ENCODE measurements at places on chromosomes 7 and 10. TPM values are rescaled to one million over a fixed set of nuclear protein-coding genes. Genes with fewer than 3 reads are reported as not detected.

DNA sequence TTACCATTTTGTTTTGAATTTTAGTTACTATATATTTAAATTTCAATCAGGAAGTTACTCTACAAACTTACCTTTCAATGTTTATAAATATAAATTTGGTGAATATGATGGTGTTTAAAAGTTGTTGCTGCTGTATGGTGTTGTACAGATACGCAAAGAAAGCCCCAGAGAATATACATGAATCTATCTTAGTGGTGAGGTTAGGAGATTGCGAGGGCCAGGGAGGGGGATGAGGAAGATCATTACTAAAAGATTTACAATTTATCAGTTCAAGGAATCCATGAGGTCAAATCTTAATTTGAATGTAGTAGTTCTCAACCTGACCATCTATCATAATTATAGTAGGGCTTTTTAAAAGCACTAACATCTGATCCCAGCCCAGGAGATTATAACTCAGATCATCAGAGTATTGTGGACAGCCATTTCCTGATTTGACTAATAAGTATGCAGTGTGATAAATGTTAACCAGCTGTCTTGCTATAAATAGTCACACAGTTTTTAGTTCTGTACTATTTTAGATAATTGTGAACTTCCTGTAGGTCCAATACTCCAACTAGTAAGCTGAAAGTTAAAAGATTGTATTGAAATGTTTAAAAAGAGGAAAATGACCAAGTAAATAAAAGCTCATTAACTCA is 23.6 kb downstream of the FAM3C start:
- H3K27ac ChIP-seq, result no peak overlapping the region
- no peak overlapping the region for H3K4me3 ChIP-seq
- H3K36me3 ChIP-seq, result no peaks in the 10 kb centered on the region
- no peaks in the 10 kb centered on the region for H3K4me1 ChIP-seq
- DNase-seq, result no peak
- H3K27me3 ChIP-seq, result no peaks in the 10 kb centered on the region

GRCh38 chr7:66313886-66314568 is 108.9 kb downstream of the TPST1 start:
- no peaks in the 10 kb centered on the region for H3K36me3 ChIP-seq
- H3K27ac ChIP-seq, result no peak overlapping the region
- no peaks in the 10 kb centered on the region for H3K4me1 ChIP-seq
- DNase-seq, result no peak
- no peak overlapping the region for H3K4me3 ChIP-seq

- no peak overlapping the region for H3K27ac ChIP-seq
Observed at GRCh38 chr10:12237265-12238220, 41.6 kb downstream of the CDC123 start.

DNA sequence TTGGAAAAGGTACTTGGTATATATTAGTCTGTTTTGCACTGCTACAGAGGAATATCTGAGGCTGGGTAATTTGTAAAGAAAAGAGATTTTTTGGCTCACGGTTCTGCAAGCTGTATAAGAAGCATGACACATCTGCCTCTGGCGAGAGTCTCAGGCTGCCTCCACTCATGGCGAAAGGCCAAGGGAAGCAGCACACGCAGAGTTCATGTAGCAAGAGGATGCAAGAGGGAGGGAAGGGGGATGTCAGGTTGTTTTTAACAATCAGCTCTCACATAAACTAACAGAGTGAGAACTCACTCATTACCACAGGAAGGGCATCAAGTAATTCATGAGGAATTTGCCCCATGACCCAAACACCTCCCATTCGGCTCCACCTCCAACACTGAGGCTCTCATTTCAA is 484.8 kb upstream of the DPP6 start:
- H3K4me3 ChIP-seq, result no peak overlapping the region
- H3K4me1 ChIP-seq, result no peaks in the 10 kb centered on the region

DNA sequence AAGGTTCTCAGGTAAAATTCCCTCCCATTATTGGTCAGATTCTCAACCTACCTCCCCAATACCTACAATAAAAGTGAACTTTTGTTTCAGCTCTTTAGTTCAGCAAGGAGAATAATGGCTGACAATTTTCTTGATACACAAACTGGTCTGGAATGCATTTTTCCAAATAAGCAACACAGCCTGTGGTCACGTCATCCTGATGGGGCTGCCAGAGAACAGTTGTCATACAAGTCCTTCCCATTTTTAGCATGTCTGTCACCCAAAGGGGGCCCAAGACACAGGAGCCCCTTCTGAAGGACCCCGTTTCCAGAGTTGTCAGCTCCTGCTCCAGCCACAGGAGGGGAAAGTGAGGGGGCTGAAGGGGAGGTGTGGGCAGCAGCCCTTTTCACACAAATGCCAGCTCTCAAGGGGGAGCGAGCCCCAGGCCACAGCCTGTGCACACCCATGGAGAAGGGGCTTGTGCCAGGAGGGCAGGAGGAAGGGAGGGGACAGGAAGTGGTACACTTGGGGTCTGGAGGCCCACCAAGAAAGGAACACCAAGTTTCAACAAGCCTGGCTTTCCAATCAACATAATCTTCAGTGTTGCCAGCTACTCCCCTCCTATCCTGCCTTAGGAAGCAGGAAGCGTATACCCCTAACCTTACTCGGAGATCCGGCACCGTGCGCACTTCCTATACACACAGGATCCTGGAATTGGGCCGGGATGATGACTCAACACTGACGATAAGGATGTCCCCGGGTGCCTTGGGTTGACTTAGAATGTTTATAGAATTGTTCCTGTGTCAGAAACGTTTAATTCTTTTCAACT is 43.4 kb upstream of the PDLIM1 start:
- no peak overlapping the region for H3K4me3 ChIP-seq
- no peaks in the 10 kb centered on the region for H3K36me3 ChIP-seq
- DNase-seq, result peak; percentile 41

DNA sequence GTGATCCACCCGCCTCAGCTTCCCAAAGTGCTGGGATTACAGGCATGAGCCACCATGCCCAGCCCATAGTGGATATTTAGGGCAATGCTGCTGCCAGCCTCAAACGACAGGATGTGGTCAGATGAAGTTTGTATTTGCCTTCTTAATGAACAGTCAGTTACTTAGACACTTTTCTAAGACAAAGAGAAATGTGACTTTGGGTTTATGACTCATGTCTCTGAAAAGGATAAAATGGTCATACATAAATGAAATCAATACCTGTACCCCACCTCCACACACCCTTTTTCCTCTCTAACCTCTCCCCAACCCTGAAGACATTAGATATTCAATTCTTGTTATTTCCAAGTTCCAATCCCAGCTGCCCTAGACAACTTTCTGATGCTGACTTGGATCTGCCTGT is 109.3 kb upstream of the INSIG1 start:
- no peak for DNase-seq
- H3K4me1 ChIP-seq, result no peaks in the 10 kb centered on the region
- no peak overlapping the region for H3K4me3 ChIP-seq
- no peaks in the 10 kb centered on the region for H3K27me3 ChIP-seq
- H3K27ac ChIP-seq, result no peak overlapping the region

DNA sequence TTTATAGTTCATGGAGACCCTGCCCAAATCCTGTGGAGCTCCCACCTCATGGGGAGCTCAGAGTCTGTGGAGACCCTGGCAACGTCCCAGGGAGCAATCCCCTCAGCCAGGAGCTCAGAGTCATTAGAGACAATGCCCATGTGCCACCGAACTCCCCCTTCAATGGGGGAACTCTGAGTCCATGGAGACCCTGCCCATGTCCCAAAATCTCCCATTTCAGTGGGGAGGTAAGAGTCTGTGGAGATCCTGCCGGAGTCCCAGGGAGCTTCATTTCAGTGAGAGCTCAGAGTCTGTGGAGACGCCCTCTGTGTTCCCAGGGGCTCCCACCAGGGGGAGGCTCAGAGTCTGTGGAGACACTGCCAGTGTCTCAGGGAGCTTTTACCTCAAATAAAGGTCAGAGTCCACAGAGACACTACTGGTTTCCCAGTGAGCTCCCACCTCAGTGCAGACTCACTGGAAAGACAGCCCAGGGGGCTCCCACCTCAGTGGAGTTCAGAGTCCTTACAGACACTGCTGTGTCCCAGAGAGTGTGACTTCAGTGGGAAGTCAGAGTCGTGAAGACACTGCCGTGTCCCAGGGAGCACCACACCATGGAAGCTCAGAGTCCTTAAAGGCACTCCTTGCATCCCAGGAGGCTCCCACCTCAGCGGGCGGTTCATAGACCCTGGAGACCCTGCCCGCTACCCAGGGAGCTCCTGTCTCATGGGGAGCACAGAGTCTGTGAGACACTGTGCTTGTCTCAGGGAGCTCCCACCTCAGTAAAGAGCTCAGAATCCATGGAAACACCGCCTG is 5.0 kb downstream of the MYO1G start:
- no peaks in the 10 kb centered on the region for H3K27me3 ChIP-seq
- H3K27ac ChIP-seq, result no peak overlapping the region
- no peak overlapping the region for H3K4me3 ChIP-seq
- peak; percentile 40 for DNase-seq
- no peaks in the 10 kb centered on the region for H3K4me1 ChIP-seq

- no peak overlapping the region for H3K27ac ChIP-seq
- no peaks in the 10 kb centered on the region for H3K4me1 ChIP-seq
- H3K36me3 ChIP-seq, result no peaks in the 10 kb centered on the region
- H3K4me3 ChIP-seq, result no peak overlapping the region
- no peak for DNase-seq
- H3K27me3 ChIP-seq, result no peaks in the 10 kb centered on the region
Observed at GRCh38 chr10:59577984-59578383, 131.7 kb downstream of the SLC16A9 start.

DNA sequence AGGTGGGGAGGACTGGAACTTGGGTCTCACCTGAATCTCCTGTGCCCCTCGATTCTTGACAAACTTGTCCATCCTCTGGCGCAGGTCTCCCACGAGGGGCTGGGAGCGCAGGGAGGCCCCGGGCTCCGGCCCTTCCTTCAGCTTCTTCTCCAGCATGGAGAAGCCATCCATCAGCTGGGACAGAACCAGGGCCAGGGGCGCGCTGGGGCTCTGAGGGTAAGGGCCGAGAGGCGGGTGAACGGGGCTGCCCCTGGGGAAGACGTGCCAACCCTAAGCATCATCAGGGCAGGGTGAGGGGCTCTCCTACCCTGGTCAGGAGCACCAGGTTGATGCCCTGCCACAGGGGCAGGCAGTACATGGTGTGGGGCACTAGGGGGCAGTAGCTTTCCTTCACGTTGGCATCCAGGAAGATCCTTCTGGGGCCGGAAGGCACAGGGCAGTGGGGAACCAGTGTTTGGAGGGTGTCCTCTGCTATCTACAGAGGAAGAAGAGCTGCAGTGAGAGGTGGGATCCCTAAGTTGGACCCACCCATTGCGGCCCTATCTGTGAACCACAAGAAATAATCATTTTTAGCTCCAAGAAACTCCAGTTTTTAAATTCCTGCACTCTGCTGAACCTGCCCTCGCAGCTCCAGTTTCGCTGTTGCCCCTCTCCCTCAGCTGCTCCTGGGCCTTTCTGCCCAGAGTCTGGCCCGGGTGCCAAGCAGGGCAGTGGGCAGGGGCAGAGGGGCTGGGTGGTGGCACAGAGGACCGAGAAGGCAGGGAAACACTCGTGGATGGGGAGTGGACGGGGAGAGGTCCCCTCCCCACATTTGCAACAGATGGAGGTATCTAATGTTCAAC is 10.8 kb upstream of the PYROXD2 start:
- no peak overlapping the region for H3K27ac ChIP-seq
- peaks cover 6% of the 10 kb centered on the region for H3K36me3 ChIP-seq
- peak; percentile 53 for DNase-seq
- H3K4me3 ChIP-seq, result no peak overlapping the region
- H3K27me3 ChIP-seq, result no peaks in the 10 kb centered on the region
- no peaks in the 10 kb centered on the region for H3K4me1 ChIP-seq

DNA sequence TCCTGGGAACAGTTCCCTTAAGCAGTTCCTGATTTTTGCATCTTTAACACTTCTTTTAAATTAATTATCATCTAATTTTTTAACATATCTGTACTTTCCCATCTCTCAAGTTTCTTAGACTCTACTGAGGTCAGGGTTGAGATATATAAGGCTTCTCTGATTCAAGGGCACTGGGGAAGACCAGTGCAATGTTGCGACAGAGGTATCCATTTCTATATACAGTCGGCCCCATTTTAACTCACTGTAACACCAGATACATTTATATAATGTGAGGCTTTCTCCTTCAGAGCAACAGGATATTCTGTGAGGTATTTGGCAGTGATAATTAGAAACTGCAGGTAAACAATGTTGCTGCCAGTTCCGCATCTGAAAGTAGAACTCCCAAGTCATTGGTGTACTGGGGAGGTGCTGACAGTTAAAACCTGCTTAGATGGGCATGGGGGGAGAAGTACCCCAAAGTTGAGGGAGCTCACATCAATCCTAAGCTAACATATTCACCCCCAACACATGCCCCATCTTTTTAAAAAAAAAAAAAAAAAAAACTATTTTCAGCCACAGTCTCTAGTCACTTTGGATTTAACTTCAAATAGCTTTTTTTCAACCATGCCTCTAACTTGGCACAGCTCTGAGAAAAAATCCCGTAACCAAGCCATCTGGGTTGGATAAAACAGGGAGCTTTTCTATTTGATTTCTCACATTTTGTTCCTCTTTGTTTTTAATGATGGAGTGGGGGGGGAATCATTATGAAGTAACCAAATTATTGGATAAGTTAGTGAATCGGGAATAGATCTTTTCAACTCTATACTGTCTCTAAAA is 62.9 kb downstream of the REEP3 start:
- no peak overlapping the region for H3K27ac ChIP-seq
- H3K36me3 ChIP-seq, result no peaks in the 10 kb centered on the region
- no peaks in the 10 kb centered on the region for H3K4me1 ChIP-seq
- no peak overlapping the region for H3K4me3 ChIP-seq

- H3K36me3 ChIP-seq, result no peaks in the 10 kb centered on the region
- no peak for DNase-seq
- no peaks in the 10 kb centered on the region for H3K4me1 ChIP-seq
Observed at GRCh38 chr10:43044448-43044921, 32.4 kb upstream of the RET start.

- no peaks in the 10 kb centered on the region for H3K4me1 ChIP-seq
- DNase-seq, result no peak
- no peak overlapping the region for H3K27ac ChIP-seq
- no peaks in the 10 kb centered on the region for H3K36me3 ChIP-seq
Observed at GRCh38 chr10:30917789-30918188, 113.9 kb downstream of the ZNF438 start.

DNA sequence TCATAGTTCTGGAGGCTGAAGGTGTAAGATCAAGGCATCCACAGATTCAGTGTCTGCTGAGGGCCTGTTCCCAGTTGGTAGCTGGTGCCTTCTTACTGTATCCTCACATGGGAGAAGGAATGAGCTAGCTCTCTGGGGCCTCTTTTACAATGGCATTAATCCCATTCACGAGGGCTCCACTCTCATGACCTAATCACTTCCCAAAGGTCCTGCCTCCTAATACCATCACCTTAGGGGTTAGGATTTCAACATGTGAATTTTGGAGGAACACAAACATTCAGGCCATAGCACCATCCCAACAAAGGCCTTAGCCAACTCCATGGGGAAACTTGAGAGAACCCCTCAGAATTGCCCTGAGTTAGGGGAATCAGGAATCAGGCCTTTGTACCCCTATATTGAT is 66.1 kb upstream of the CREB5 start:
- H3K4me3 ChIP-seq, result no peak overlapping the region
- no peaks in the 10 kb centered on the region for H3K36me3 ChIP-seq
- no peak overlapping the region for H3K27ac ChIP-seq
- no peak for DNase-seq
- H3K4me1 ChIP-seq, result no peaks in the 10 kb centered on the region

GRCh38 chr10:126844406-126844805 is 60.8 kb upstream of the DOCK1 start:
- no peaks in the 10 kb centered on the region for H3K4me1 ChIP-seq
- H3K27ac ChIP-seq, result peak overlapping the region; percentile 10
- H3K36me3 ChIP-seq, result no peaks in the 10 kb centered on the region

OPALIN gene
- total RNA-seq, result not detected

AKR1C4 gene
- total RNA-seq, result not detected

AP5Z1 gene
- 49.9 TPM for total RNA-seq

MAGI2 gene
- 1.1 TPM for total RNA-seq

DRGX gene
- total RNA-seq, result 0.16 TPM

AGAP9 gene
- total RNA-seq, result 8.1 TPM

MET gene
- 45.3 TPM for total RNA-seq

ADAM8 gene
- total RNA-seq, result 3.7 TPM
